ENCODE measurements at places on chromosomes 6 and 20.

DNA sequence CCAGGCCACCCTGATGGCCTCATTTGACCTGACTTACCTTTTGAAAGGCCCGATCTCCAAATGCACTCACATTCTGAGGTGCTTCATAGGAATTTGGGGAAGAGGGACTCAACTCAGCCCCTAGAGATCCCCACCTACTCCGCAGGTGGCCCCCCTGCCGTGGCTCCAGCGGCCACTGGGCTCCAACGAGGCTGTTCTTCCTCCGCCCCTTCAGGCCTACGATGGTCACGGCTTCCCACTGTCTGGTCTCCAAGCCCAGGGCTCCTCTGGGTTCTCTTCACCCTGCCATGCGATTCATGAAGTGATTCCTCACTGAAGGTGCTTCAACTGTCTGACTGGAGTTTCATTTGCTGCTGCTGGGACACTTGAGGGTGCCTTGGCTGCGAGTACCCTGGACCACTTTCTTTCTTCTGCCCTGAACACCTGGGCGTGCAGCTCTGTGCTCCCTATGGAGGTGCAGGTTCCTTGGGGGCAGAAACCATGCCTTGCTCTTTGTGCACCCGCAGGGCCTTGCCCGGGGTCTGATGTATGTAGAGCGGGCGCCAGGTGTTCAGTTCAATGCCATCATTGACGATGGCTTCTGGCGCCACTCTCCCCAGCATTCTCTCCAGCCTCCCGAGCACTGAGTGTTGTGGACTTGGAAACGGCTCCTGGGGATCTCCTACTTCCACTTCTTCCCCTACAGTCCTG lies 10.0 kb upstream of the DUSP22 start:
- peak; percentile 3 for DNase-seq

DNA sequence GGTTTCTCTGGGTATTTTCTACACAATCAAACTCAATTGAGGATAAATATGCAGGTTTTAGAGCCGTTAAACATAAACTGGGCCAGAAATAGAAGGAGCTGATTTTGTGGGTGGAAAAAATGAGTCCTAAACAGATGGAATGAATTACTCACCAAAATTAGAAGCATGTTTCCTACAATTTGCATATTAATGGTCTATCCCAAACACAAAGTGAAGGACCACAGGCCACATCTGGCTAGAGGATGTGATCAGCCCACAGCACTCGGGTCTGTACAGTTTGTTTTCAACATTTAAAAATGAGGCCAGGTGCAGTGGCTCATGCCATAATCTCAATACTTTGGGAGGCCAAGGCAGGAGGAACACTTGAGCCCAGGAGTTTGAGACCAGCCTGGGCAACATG lies 296.3 kb downstream of the PREX1 start:
- DNase-seq: no peak

DNA sequence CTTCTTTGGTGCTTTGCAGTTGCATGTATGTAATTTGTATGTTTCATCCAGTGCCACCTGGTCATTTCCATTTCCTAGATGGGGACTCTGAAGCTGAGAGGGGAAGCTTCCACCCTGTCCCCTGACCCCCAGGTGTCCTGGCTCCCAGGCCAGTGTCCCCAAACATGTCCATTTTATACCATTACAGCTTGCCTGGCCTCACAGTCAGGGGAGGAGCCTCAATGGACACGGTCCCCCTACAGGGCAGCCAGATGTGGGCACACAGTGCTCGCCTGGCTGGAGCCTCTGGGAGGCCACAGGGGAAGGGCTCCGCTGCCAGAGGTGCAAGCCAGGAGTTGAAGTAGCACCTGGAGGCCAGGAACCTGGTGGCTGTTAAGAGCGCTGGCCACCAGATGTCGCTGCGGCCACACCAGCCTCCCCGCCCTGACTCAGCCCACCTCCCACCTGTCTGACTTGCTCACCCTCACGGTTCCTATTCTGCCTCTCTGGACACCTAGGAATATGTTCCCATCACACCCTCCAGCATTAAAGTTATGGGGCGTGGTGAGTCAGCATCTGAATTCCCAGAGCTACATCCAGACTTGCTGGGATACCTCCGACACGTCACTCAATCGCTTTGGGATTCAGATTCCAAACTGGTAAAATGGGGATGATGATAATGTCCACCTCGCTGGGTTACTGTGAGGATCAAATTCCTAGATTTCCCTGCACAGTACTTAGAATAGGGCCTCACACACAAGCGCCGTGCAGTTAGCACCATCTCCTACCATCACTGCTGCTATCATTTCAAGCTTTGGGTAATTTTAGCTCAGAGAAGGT lies 107.4 kb downstream of the SULF2 start:
- DNase-seq: peak; percentile 43

- DNase-seq: no peak
Observed at GRCh38 chr20:50202677-50203076, 12.0 kb downstream of the CEBPB start.

GRCh38 chr20:45792317-45793118 lies 764 bp downstream of the DNTTIP1 start:
- DNase-seq: no peak

DNA sequence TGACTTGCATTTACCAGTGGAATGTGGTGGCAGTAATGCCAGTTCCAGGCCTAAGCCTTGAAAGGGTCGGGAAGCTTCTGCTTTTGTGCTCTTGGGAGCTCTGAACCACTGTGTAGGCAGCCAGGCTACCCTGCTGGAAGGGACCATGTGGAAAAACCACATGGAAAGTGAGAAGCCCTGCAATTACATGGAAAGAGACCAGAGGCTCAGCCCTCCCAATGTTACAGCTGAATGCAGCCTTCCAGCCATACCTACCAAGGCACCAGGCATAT lies 14.9 kb upstream of the KCNB1 start:
- no peak for DNase-seq

DNA sequence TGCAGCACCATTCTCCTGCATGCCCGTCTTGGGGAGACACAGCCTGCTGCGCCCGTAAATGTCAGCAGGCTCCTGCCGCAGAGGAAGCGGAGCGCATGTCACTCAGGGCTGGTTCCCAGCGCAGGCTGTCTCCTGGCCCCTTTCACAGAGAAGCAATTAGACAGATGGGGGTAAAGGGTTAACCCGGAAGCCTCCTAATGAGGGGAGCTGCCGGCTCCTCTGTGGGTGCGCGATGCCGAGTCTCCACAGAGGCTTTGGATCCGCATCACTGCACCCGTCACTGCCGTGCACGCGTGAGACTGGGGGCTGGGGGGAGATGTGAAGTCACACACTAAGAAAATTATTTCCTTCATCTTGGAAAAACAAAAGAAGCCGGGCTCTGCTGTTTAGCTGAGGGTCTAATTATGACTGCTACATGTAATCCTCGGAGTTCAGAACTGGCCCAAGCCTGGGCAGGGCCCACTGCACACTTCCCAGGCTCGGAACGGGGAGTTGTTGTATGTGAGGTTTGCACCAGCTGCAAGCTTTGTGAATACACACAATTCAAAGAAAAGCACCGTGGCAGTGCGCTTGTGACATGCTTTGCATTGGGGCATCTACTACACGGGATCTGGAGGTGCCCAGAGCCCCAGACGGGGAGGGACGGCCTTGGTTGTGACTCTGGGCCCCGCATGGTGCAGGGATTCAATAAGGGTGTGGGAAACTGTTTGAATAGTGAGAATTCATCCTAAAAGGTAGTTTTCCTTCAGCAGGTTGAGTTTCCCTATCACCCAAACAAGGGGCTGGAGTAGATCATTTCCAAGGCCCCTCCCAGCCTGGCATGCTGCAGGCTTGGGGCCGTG lies 331.6 kb downstream of the TAF4 start:
- DNase-seq: no peak

DNA sequence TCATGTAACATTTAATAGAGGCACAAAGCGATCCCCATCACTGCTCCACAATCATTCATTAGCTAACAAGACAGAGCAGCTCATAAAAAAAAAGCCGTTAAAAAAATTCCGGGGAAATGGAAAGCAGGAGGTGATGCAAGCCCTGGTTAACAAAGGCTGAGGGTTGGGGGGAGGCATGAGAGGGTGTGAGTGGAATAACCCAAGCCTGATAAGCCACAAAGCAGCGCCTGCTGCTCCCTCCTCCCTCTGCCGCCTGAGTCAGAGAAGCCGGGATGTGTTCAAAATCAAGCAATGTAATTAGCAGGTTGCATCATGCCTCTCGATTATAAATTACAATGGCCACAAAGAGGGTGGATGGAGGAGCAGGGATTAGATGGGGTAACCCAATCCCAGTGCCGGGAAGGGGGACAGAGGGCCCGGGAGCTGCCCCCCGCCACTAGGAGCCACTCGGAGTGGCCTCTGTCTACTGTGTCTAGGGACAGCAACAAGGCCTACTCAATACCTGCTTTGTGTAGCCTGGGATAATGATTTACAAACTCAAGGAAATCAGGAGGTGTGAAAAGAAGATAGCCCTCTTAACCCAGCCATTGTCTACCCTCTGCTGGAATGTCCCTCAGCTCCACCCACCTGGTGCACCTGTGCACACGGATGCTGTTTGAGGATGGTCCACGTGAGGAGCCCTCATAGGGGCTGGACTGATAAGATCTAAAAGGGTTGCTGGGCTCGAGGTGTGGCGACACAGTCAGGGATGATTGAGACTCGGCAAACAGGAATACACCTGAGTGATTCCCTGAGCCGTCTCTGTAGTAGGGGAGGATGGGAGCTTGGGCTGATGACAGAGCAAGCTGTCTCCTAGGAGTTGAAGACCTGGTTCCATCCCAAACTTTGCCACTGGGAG lies 156.9 kb downstream of the VEGFA start:
- no peak for DNase-seq

DNA sequence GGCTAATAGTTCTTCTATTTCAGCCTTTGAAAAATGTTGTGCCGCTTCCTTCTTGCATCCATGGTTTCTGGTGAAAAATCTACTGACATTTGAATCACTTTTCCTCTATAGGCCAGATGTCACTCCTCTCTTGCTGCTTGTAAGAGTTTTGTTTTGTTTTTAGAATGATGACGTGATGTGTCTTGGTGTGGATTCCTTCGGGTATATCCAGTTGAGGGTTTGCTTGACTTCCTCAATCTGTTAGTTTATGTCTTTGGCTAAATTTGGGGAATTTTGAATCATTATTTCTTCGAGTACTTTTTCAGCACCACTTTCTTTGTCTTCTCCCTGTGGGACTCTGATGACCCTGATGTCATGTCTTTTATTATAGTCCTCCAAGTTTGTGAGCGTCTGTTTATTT lies 175.5 kb downstream of the MYLK4 start:
- DNase-seq: no peak

GRCh38 chr6:97923249-97923648 lies 640.2 kb upstream of the MMS22L start:
- no peak for DNase-seq

GRCh38 chr6:11439017-11439420 lies 98.5 kb upstream of the TMEM170B start:
- no peak for DNase-seq

DNA sequence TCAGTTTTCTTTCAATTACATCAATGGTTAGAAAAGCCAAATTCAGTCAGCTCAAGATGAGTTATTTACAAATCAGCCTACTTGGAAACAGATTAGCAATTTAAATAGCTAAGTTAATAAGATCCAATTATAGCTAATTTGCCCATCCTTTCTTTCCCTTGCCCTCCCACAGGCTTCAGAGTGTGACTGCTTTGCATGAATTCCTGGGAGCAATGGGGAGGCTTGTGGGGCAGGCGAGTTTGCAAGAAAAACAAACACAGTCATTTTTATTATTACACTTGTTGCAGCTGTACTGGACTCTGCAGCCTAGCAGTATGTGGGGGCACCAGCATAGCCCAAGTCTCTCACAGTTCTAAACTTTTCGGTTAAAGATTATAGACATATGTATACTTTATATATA lies 219.0 kb downstream of the NKAIN2 start:
- DNase-seq: no peak

DNA sequence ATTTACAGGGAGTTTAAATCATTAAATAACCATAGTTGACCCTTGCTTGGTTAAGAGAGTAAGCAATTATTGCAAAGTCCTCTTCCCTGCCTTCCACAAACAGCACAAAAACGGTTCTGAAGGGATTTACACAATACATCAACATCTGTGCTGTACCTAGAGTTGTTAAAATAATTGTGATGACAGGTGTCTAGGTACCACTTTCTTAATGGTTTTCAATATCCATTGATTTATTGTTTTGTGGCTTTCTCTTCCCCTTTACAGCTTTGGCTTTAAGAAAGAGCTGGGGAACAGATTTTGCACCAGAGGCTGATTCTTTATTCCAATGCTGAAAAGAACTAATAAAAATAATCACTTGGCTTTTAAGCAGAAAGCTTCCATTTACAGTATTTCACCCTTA lies 598 bp upstream of the SOX4 start:
- no peak for DNase-seq

DNA sequence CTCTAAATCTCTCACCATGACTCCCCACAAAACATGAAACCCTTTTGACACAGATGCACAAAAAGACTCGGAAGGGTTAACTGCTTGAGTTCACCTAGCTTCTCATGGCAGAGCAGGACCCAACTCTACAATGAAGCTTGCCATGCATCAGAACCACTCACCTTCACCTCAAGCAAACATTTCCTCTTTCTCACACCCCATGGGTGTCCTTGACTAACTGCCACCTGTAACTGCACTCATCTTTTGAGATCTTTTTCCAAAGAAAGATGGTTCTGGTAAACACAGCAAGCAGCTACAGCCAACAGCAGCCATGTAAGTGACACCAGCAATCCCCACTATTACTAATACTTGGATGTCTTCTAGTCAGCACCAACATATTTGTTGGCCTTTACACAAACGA lies 76.5 kb downstream of the EFHC1 start:
- no peak for DNase-seq

GRCh38 chr6:4707011-4707410 lies 69.2 kb upstream of the CDYL start:
- DNase-seq: no peak

- DNase-seq: no peak
Observed at GRCh38 chr6:10535193-10535592, 14.0 kb downstream of the GCNT2 start.

- no peak for DNase-seq
Observed at GRCh38 chr6:112909781-112910180, 562.7 kb downstream of the RFPL4B start.
